ENCODE measurements at places on chromosomes 6 and 20.

DNA sequence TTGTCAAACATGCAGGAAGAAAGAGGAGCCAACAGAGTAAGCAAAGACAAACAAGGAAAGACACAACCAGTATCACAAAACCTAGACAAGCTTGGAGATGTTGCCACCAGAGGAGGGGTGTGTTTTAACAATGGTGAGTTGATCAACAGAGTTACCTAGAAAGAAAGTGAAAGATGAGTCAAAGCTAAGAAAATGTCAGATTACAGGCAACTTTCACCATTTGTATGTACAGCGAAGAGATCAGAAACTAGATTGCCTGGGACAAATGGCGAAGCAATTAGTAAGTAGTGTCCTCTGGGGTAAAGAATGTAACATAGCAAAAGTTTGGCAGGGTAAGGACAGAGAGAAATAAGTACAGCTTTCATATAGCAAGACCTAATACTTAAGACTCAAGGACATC lies 51.6 kb upstream of the POU3F2 start:
- H3K4me1 ChIP-seq, result no peaks in the 10 kb centered on the region
- no peaks in the 10 kb centered on the region for H3K27me3 ChIP-seq
- H3K27ac ChIP-seq, result no peak overlapping the region
- no peaks in the 10 kb centered on the region for H3K36me3 ChIP-seq

DNA sequence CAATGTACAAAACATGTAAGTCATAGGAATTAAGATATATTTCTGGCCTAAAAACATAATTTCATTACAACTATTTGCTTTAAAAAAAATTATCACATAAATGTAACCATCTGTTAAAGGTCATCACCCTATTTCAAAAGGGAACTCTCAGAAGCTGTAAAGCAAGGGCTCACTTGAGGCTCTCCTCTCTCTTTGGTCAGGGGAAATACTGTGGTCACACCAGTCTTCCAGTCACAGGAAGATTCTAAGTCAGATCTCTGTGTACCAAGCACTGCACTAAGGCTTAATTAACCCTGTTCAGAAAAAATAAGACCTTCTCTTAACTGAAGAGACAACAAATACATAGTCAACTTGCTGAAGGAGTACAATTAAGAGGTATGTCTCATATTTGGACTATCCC lies 75.6 kb downstream of the MMS22L start:
- no peaks in the 10 kb centered on the region for H3K4me1 ChIP-seq
- no peaks in the 10 kb centered on the region for H3K36me3 ChIP-seq
- no peak for DNase-seq
- H3K27ac ChIP-seq, result no peak overlapping the region
- H3K27me3 ChIP-seq, result no peaks in the 10 kb centered on the region

DNA sequence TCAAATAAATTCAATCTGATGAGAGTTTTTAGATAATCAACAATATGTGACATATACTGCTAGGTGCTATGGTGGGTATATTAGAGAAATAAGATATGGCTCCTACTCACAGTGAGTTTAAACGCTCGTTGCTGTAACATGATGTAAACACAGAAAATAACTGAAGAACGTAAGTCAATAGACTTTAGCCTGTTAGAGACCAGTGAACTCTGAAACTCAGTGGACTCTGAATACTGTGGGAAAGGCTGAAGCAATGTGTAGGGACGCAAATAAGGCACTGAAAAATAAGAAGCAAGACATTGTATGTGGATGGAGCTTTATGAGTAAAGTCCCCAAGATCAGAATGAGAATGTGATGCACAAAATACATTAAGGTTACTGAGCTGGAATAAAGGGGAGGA lies 431.6 kb downstream of the TFAP2B start:
- no peaks in the 10 kb centered on the region for H3K4me1 ChIP-seq
- H3K36me3 ChIP-seq, result no peaks in the 10 kb centered on the region
- H3K27ac ChIP-seq, result no peak overlapping the region
- DNase-seq, result no peak

DNA sequence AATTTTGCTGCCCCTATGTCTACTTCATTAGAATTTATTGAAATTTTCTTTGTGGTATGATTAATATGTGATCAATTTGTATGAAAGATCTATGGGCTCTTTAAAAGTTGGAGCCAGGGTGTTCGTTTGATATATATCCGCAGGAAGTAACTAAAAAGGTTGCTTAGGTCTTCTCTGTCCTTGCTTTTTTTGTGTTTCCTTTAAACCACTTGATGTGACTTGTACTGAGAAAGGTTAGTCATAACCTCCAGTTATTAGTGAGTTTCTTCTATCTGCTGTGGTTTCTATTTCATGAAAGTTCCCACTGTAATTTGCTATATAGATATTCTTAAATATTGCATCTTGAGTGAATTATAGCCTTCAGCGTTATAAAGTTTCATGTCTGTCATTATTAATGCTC lies 585.3 kb upstream of the ARID1B start:
- H3K27me3 ChIP-seq, result no peaks in the 10 kb centered on the region
- DNase-seq, result no peak
- no peak overlapping the region for H3K27ac ChIP-seq

DNA sequence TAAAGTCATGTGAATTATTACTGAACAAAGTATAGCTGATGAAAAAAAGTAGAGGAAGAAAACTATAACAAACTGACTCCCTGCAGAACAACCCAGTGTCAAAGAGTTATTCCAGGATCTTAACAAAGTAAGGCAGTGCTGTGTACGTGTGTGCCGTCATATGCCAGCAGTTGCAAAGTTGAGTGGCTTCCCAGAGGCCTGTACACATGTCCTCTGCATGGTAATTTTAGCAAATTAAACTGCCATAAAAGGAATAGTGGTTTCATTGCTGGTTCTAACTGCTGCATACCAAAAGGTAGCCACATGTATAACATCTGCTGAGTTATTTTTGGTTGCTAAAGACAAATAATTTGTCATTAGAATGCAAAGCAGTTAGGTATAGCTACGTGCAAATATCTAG lies 44.8 kb downstream of the RIPOR2 start:
- no peaks in the 10 kb centered on the region for H3K27me3 ChIP-seq
- H3K27ac ChIP-seq, result no peak overlapping the region
- no peaks in the 10 kb centered on the region for H3K4me1 ChIP-seq
- H3K4me3 ChIP-seq, result no peak overlapping the region
- no peaks in the 10 kb centered on the region for H3K36me3 ChIP-seq

DNA sequence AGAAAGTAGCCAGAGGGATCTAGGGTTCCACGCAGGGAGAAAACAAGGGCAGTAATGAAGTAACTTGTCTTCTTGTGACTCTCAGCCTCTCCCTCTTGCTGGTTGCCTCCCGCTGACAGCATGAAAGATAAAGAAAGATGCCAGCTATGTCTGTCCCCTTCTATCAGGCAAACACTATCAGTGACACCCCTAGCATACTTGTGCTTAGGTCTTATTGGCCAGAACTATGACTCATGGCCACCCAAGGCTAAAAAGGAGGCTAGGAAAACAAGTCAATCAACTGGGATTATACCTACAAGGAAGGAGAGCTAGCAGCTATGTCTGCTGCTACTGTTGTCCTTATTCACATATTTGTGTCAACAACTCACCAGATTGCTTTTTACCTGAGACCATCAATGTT lies 206.8 kb upstream of the SOX4 start:
- no peaks in the 10 kb centered on the region for H3K4me1 ChIP-seq
- H3K4me3 ChIP-seq, result no peak overlapping the region
- H3K27ac ChIP-seq, result no peak overlapping the region
- no peak for DNase-seq
- H3K36me3 ChIP-seq, result no peaks in the 10 kb centered on the region
- H3K27me3 ChIP-seq, result no peaks in the 10 kb centered on the region

GRCh38 chr6:138109042-138109997 lies 2.1 kb upstream of the PERP start:
- DNase-seq, result peak; percentile 95
- no peak overlapping the region for H3K4me3 ChIP-seq
- peaks cover 36% of the 10 kb centered on the region for H3K4me1 ChIP-seq
- no peak overlapping the region for H3K27ac ChIP-seq
- H3K36me3 ChIP-seq, result no peaks in the 10 kb centered on the region
- H3K27me3 ChIP-seq, result peaks cover 12% of the 10 kb centered on the region

DNA sequence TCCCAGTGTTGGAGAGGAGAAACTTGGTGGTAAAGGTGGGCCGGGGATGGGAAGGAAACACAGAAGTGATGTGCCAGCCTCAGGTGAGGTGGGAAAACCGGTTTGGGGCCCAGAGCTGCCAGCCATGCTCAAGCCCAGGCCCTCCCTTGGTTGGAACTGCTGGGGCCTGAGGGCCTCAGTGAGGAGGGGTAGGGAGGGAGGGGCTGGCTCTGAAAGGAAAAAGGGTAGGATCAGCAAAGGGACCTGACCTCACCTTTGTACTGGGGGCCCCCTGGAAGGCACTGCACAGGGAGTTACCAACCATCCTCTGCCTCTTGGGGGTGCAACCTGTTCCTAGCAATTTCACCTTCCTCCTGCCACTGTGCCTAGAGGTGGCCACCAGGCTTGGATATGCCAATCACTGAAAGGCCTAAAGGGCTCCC lies 1.8 kb upstream of the SPEF1 start:
- no peak for DNase-seq
- H3K27me3 ChIP-seq, result no peaks in the 10 kb centered on the region
- H3K27ac ChIP-seq, result peak overlapping the region; percentile 9
- peaks cover 22% of the 10 kb centered on the region for H3K36me3 ChIP-seq
- H3K4me1 ChIP-seq, result peaks cover 36% of the 10 kb centered on the region

DNA sequence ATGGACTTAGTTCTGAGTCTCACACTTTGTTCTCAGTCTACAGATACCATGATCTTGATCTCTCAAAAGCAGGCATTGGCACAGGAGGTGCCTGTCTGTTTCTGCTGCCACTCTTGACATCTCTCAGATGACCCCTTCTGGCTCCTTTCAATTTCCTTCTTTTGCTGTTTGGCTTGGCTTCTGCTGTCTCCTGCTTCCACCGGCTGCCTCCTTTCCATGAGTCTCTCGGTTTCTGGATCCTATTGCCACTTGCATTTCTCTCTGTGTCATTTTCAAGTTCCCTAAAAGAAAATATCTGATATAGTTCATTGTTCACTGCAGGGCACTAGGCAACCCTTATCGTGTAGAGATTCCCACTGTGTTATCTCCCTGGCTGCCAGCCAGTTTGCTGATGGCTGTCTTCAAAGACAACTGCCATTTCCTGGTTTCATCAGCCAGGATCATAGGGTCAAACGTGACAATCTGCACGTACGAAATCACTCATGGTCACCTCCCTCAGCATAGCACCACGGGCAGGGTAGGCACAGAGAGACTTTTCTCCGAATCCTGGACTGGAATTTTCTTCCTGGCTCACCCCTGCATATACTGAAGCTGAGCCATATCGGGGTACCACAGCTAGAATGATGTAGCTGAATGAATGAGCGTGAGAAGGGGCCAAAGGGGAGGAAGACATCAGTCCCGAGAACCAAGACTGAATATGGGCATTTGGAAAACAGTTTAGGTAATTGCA lies 144.6 kb upstream of the TMEM170B start:
- H3K36me3 ChIP-seq, result no peaks in the 10 kb centered on the region
- peak; percentile 41 for DNase-seq
- no peak overlapping the region for H3K27ac ChIP-seq
- no peaks in the 10 kb centered on the region for H3K4me1 ChIP-seq
- H3K4me3 ChIP-seq, result no peak overlapping the region

GRCh38 chr20:30611239-30611984 lies 646.1 kb upstream of the DEFB115 start:
- no peaks in the 10 kb centered on the region for H3K4me1 ChIP-seq
- no peaks in the 10 kb centered on the region for H3K27me3 ChIP-seq
- no peaks in the 10 kb centered on the region for H3K36me3 ChIP-seq

All from tibial nerve (tissue), 4 donors.